Activated T-helper 1 cell treated with Interleukin-2 at 50 U/mL for 16 hours (primary cell): ENCODE measurements at places on chromosomes 5 and 9.

GRCh38 chr9:33166231-33167083 lies 679 bp downstream of the B4GALT1 start:
- no peak for DNase-seq

DNA sequence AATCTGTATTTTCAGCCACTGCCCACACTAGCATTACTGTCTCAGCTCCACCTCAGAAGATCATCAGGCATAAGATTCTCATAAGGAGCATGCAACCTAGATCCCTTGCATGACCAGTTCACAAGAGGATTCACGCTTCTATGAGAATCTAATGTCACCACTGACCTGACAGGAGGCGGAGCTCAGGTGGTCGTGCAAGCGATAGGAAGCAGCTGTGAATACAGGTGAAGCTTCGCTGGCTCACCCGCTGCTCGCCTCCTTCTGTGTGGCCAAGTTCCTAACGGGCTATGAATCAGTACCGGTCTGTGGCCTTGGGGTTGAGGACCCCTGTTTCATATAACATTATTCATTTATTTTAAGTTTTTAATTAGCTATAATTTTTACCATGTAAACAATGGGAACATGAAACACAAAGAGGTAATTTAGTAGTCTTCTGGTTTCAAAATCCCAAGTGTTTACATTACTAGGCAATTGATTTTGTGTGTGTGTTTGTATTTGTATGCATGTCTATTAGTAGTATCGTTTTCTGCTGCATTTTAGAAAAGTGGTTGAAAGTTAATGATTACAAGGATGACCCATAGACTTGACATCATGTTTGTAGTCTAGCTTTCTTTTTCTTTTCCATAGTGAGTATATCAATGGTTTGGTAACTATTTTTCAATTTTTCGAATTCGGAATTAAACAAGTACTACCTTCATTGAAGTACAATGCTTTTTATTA lies 159.4 kb downstream of the TENT4A start:
- no peak for DNase-seq

DNA sequence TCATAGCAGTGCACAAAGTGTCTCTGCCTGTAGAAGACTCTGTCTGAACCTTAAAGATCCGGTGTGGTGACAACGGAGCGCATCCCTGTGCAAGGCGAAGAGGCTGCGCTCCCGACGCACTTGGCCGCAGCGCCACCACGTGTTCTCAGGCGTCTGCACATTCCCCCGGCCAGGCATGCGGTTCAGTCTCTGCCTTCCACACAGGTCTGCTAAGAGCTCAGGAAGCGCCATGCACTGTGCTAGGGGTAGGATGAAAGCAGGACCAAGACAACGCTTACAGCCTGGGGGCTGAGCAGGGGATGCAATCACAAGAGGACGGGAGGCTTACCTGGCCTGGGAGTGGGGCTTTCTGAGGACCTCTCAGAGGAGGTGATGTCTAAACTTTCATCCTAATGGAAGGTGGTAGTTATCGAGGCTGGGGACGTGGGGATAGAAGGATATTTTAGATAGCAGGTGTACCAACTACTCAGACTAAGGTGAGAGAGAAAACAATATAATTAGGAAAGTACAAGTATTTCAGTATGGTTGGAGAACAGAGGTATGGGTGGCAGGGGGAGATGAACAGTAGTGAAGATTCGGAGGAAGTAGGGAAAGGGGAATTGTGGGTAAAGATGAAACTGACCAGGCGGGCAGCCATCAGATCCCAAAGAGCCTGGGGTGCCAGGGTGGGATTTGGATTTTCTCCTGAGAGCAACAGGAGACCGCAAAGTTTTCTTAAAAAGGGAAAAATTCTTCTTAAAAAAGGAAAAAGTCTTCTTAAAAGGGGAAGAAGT lies 13.3 kb downstream of the CAPSL start:
- DNase-seq: peak; percentile 76

DNA sequence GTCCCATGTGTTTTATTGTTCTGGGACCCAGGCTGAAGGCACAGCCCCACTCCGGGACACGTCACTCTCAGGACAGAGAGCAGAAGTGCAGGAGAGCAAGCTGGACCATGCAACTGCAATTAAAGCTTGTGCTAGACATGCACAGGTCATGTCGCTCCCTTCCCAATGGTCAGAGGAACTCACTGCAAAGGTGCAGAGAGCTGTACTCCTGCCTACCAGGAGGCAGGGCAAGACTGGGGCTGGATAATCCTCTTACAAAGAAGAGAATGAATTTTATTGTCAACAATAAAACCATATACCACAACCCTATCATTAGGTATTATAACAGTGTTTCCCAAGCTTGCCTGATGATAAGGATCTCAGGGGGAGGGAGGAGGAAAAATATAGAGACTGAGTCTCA lies 74.0 kb upstream of the NEK6 start:
- no peak for DNase-seq

- no peak for DNase-seq
These were observed 224.8 kb downstream of the FAM114A2 start for GRCh38 chr5:153813901-153814300.

DNA sequence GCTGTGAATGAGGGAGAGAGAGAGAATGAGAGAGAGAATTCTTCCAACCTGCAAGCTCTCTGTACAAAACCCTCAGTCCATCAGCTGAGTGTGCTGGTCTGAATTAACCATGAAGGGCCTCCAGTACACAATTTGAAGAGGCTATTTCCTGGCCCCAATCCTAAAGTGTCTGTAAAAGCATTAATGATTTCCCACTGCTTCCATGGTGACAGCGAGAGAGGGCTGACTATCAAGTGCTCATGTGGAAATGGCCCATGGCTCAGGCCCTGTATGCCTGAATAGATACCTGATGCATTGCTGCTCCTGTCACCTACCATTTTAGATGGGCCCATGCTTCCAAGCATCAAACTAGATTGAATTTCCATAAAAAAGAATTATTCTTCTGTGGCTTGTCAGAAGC lies 592.4 kb downstream of the KIF4B start:
- no peak for DNase-seq

DNA sequence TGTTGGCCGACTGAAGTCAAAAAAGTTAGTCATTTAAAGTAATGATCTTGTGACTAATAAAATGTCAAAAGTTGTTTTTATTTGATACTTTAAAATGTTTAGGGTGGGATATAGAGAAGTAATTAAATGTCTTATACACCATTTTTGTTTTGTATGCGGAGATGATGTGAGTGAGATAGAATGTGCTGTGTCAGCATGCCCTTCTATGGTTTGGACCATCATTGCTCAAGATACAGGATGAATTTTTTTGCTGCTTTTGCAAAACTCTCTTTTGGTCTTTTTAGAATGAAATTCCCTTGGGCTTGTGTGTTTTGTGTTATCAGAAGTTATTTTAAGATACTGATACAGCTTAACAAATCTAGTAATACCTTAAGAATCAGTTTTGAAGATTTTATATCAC lies 12.5 kb downstream of the SRFBP1 start:
- no peak for DNase-seq
